Naive thymus-derived CD8-positive, alpha-beta T cell (primary cell): ENCODE measurements at places on chromosomes 16 and 17. TPM values are rescaled to one million over a fixed set of nuclear protein-coding genes. Genes with fewer than 3 reads are reported as not detected.

KRTAP4-5 gene
- total RNA-seq: not detected

C17orf67 gene
- 9.5 TPM for total RNA-seq

CCL8 gene
- not detected for total RNA-seq

GPR139 gene
- not detected for total RNA-seq

GP1BA gene
- not detected for total RNA-seq

KRTAP9-4 gene
- not detected for total RNA-seq

CD300LB gene
- not detected for total RNA-seq

TRIM37 gene
- 26.1 TPM for total RNA-seq

SCNN1B gene
- not detected for total RNA-seq

CNTD1 gene
- not detected for total RNA-seq

KCNAB3 gene
- total RNA-seq: 16.1 TPM

HBM gene
- total RNA-seq: not detected

IGFALS gene
- 1.7 TPM for total RNA-seq

RAPGEFL1 gene
- 5.9 TPM for total RNA-seq

ALOXE3 gene
- total RNA-seq: 0.52 TPM

KRT31 gene
- not detected for total RNA-seq

KRT24 gene
- total RNA-seq: not detected

JPH3 gene
- not detected for total RNA-seq

ZNF75A gene
- 128 TPM for total RNA-seq

ARL2BP gene
- 58.0 TPM for total RNA-seq

MT1F gene
- total RNA-seq: 18.4 TPM

KRT20 gene
- not detected for total RNA-seq

ITGAD gene
- not detected for total RNA-seq

MYH1 gene
- not detected for total RNA-seq

PKMYT1 gene
- total RNA-seq: not detected

SEZ6L2 gene
- not detected for total RNA-seq

NPIPB8 gene
- total RNA-seq: 5.4 TPM

BMERB1 gene
- total RNA-seq: 3.5 TPM

TPSD1 gene
- not detected for total RNA-seq

WNT9B gene
- not detected for total RNA-seq

SRP68 gene
- total RNA-seq: 80.5 TPM

ITGB4 gene
- total RNA-seq: 1.5 TPM

CISD3 gene
- 10.7 TPM for total RNA-seq

PLK1 gene
- total RNA-seq: 3.2 TPM

HSPB9 gene
- total RNA-seq: not detected

IL17C gene
- 0.60 TPM for total RNA-seq

JMJD8 gene
- 41.2 TPM for total RNA-seq

PYCARD gene
- total RNA-seq: 22.0 TPM

GPATCH8 gene
- 94.8 TPM for total RNA-seq

TIGD7 gene
- 15.6 TPM for total RNA-seq

TBC1D3G gene
- total RNA-seq: not detected

CX3CL1 gene
- total RNA-seq: not detected

C17orf75 gene
- 28.0 TPM for total RNA-seq

MYH13 gene
- not detected for total RNA-seq

G6PC1 gene
- not detected for total RNA-seq

FOXF1 gene
- not detected for total RNA-seq

HEATR9 gene
- total RNA-seq: 1.2 TPM

C17orf78 gene
- not detected for total RNA-seq

RAMP2 gene
- not detected for total RNA-seq

TEX19 gene
- total RNA-seq: not detected

DHRS7C gene
- total RNA-seq: not detected

EMC8 gene
- 36.9 TPM for total RNA-seq

NOXO1 gene
- 1.3 TPM for total RNA-seq

PRR29 gene
- 0.30 TPM for total RNA-seq

KRTAP4-3 gene
- not detected for total RNA-seq

GP2 gene
- total RNA-seq: not detected

CA10 gene
- not detected for total RNA-seq

NOS2 gene
- total RNA-seq: 0.42 TPM

SALL1 gene
- not detected for total RNA-seq

CHST6 gene
- total RNA-seq: not detected
